ENCODE measurements at places on chromosomes 7 and 10.

DNA sequence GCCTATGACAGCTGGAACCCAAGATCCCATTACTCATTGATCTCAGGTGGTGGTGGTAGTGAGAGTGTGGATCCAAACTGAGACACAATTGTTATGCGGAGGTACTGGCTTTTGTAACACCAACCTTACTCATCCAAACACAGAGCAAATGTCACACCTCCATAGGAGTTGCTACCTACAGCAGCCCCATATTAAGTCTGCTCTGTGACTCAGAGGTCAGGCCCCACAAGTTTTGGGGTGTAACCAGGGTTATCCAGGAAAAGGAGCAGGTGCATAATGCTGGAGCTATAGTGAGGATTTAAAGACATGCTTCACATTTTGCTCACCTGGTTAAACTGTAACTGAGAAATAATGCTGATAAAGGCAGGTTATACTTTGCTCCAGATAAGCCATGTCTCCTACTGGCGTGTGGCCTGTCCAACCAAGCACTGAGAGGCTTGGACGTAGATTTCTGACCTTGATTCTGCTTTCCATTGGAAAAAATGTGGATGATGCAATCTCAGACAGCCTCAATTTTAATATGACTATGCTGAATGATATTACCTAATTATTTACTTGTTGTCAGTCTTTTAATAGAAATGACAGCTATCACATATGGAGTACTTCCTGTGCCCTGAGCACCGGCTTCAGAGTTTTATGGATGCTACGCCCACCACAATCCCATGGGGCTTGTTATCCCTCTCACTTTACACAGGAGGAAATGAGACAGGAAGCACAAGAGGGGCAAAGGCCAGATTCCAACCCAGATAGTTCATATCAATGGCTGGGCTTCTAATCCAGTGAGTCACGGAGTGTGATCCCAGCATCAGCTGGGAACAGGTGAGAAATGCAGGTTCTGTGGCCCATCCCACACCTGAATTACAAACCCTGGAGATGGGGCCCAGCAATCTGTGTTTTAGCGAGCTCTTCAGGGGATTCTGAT lies 181.3 kb downstream of the CHN2 start:
- DNase-seq: no peak

DNA sequence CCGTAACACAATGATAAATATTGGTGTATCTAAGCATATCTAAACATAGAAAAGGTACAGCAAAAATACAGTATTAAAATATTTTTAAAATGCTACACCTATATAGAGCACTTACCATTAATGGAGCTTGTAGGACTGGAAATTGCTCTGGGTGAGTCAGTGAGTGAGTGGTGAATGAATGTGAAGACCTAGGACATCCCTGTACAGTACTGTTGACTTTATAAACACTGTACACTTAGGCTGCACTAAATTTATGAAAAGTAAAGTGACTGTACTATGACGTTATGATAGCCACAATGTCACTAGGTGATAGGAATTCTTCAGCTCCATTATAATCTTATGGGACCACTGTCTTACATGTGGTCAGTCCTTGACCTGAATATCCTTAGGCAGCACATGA lies 147.0 kb downstream of the GLI3 start:
- DNase-seq: no peak

DNA sequence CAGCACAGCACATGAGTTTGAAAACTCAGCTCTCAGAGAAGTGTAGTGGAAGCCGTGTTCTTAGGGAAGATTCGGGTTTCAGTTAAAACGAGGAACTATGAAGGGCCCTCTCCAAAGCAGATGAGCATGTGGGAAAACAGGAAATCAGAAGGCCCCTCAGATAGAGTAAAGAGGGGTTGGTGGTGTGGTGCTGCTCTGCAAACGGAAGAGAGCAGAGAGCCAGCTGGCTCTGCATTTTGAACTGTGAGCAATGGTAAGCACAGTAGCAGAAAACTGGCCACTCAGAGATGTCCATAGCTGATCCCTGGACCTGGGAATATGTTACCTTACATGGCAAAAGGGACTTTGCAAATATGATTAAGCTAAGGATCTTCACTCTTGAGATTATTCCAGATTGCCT lies 27.9 kb upstream of the CUL1 start:
- no peak for DNase-seq

GRCh38 chr10:16509996-16510395 lies 11.7 kb downstream of the C1QL3 start:
- no peak for DNase-seq

GRCh38 chr7:4893929-4894475 lies 10.5 kb upstream of the RADIL start:
- DNase-seq: no peak

DNA sequence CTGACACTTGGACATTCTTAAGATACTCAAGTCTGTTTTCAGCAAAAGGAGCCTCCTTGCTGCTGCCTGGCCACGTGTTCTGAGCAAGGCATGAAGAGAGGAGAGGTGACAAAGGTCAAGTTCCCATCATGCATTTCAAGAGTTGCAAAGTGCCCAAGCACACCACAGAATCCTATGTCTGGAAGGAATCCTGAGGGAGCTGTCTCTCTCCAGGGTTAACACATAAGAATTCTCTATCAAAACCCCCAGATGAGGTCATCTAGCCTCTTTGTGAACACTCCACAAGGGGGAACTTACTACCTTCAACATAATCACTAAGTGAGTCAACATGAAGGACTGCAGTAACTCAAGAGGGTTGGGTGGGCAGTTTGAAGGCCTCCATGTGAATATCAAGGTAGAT lies 155.5 kb downstream of the RNF216 start:
- DNase-seq: no peak

GRCh38 chr10:3986493-3987142 lies 201.6 kb upstream of the KLF6 start:
- no peak for DNase-seq

DNA sequence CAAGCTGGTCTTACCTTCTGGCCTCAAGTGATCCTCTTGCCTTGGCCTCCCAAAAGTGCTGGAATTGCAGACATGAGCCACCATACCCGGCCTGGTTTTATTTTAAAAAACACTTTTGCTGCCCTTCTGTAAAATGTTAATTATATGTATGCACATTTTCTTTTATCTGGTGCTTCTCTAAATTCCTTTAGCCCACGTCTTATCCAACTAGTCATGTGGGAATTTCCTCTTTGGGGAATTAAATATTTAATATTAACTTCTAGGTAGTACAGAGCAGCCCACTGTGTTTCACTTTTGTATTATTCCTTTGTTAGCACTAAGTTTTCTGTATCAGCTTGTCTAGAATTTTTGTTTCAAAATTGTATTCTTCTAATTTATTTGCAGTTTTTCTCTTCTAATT lies 181.7 kb upstream of the KAT6B start:
- DNase-seq: no peak

DNA sequence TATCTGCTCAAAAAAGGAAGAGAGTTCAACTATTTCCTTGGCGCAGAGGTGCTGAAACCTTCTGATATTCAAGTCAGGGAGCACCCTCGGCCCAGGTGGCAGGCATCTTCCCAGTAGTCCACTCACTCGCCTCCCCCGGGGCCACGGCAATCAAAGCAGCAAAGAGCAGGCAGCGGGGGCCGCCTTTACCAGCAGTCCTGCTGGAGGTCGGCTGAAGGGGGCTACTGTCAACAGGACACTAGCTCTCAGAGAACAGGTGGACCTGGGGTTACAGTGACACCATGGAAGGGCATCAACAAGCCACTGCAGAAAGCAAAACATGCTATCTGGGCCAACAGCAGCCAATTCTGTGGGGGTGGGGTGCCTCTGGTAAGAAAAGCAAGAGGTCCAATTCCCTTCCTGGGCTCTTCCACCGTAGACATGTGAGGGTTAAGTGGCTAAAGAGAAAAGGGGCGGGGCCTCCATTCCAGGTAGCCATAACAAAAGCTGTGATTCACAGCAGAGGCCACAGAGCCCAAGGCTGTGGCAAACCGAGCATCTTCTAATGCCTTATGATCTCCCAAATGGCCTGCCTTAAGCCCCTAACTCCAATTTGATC lies 9.4 kb downstream of the FZD9 start:
- no peak for DNase-seq

GRCh38 chr7:155752756-155753445 lies 59.4 kb downstream of the SHH start:
- DNase-seq: no peak

- DNase-seq: no peak
These were observed 116.3 kb upstream of the GDF10 start for GRCh38 chr10:47183704-47184041.

- DNase-seq: no peak
These were observed 61.2 kb upstream of the YAE1 start for GRCh38 chr7:39504963-39505362.

- no peak for DNase-seq
These were observed 51.8 kb downstream of the DPYSL4 start for GRCh38 chr10:132238371-132239125.

DNA sequence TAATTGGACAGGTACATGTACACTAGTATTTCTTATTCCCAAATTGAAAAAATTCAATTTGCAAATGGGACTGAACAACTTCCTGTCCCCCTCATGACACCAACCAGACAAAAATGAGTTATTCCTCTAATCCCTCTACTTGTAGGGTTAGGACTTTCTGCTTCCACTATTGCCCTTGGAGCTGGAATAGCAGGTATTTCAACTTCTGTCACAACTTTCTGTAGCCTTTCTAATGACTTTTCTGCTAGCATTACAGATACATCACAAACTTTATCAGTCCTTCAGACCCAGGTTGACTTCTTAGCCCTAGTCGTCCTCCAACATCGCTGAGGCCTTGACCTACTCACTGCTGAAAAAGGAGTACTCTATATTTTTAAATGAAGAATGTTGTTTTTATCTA lies 6.4 kb downstream of the CYP3A7 start:
- no peak for DNase-seq

DNA sequence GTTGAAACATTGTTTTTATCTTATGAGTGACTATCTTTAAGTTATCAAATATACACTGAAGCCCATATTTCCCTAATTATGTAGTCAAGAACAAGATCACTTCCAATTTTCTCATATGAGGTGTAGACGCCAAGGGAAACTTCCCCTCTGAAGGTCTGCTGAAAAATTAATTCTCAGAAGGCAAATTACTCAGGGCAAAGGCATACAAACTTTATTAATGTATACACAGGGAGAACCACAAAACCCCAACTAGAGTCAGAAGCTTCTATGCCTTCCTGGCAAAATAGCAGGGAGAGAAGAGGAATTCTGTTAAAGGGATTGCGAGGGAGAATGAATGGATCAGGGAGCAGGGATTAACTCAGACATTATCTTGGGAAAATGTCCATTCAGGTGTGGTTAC lies 83.4 kb downstream of the DOCK4 start:
- DNase-seq: no peak
